ENCODE measurements at places on chromosomes 3 and 15. TPM values are rescaled to one million over a fixed set of nuclear protein-coding genes. Genes with fewer than 3 reads are reported as not detected.
A peak's percentile ranks its signal among the peaks of the same experiment; 100 is the strongest.

The GNAT1 gene
- not detected for total RNA-seq

The SYNPR gene
- total RNA-seq: not detected

GRCh38 chr15:92617549-92618520 is 37.7 kb downstream of the FAM174B start:
- H3K4me1 ChIP-seq: peaks cover 21% of the 10 kb centered on the region
- H3K4me3 ChIP-seq: no peak overlapping the region
- no peaks in the 10 kb centered on the region for H3K36me3 ChIP-seq
- peak overlapping the region; percentile 35 for H3K27ac ChIP-seq
- DNase-seq: peak; percentile 85

- H3K27ac ChIP-seq: no peak overlapping the region
- H3K4me3 ChIP-seq: no peak overlapping the region
- no peaks in the 10 kb centered on the region for H3K4me1 ChIP-seq
- H3K36me3 ChIP-seq: no peaks in the 10 kb centered on the region
- no peak for DNase-seq
These were observed 184.0 kb downstream of the GOLGA6L6 start for GRCh38 chr15:20357481-20358065.

DNA sequence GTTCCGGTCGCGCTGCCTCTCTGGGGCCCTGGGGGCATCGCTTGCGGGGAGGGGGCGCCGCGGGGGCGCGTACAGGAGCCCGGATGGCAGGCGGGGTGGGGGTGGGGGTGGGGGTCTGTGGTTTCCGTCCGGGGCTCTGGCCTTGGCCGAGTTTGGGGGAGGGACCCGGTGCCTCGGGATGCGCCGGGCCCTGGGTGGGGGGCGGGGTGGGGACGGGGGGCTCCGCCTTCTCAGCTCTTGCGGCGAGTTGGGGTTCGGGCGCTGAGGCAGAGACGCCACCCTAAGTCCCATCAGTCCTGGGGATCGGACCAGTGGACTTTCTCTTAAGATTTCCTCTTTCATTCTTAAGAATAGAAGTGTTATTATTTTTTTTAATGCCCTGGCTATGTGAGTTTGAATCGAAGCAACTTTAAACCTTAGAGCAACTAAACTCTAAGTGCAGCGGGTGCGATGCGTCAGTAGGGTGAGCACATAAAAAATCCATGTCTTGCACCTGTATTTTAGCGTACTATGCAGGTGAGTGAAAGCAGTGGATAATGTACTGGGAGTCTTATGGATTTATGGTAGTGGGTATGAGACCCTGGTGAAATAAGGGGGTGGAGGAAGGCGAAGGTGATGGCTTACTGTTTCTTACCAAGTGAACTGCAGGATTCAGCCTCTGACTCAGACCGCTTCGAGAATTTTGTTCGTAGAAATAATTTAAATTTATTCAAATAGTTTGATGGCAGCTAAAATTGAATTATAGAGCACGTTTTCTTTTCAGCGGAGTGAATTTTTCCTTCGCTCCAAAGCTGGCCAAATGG is 762 bp downstream of the CTNNB1 start:
- peaks cover 23% of the 10 kb centered on the region for H3K27me3 ChIP-seq
- H3K4me3 ChIP-seq: peak overlapping the region; percentile 90
- peaks cover 9% of the 10 kb centered on the region for H3K4me1 ChIP-seq
- DNase-seq: peak; percentile 79
- H3K27ac ChIP-seq: peak overlapping the region; percentile 94

- no peaks in the 10 kb centered on the region for H3K36me3 ChIP-seq
- DNase-seq: no peak
- H3K27me3 ChIP-seq: no peaks in the 10 kb centered on the region
- H3K4me3 ChIP-seq: no peak overlapping the region
These were observed 1.0 kb downstream of the TOPAZ1 start for GRCh38 chr3:44242721-44243120.

DNA sequence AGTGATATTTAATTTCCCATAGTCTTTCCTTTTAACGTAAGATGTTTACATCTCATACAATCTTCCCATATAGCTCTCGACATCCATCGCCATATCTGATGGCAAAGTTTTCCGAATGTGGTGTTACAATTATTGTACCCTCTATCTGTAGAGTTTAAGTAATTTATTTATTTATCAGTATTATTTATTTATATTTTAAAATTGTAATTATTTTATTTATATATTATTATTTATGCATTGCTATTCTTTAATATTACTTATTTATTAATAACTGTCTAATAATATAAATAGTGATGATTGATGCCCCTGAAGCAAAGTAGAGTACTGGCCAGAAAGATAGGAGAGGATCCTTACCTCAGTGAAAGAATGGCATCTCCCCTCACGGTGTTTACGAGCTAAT is 812.9 kb downstream of the VGLL3 start:
- H3K4me3 ChIP-seq: no peak overlapping the region
- DNase-seq: no peak
- H3K4me1 ChIP-seq: no peaks in the 10 kb centered on the region
- H3K27ac ChIP-seq: no peak overlapping the region
- H3K36me3 ChIP-seq: no peaks in the 10 kb centered on the region
